Cardiac muscle cell (in vitro differentiated cells and primary cell): ENCODE measurements at places on chromosomes 3 and 15.

- DNase-seq = peak; percentile 96
Measured at GRCh38 chr3:28376424-28376823, 27.8 kb upstream of the AZI2 start.

DNA sequence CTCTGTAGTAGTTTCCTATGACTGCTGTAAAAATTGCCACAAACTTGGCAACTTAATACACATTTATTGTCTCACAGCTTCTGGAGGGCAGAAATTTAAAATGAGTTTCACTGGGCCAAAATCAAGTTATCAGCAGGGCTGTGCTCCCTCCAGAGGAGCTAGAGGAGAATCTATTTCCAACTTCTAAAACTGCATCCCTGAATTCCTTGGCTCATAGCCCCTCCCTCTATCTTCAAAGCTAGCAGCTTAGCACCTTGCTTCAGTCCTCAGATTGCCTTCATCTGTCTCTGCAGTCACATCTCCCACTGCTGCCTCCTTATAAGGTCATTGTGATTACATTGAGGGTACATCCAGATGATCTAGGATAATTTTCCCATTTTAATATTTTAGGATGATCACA is 17.8 kb upstream of the GADL1 start:
- no peak for DNase-seq

- no peak for DNase-seq
Measured at GRCh38 chr3:67291287-67292252, 293.5 kb downstream of the KBTBD8 start.

DNA sequence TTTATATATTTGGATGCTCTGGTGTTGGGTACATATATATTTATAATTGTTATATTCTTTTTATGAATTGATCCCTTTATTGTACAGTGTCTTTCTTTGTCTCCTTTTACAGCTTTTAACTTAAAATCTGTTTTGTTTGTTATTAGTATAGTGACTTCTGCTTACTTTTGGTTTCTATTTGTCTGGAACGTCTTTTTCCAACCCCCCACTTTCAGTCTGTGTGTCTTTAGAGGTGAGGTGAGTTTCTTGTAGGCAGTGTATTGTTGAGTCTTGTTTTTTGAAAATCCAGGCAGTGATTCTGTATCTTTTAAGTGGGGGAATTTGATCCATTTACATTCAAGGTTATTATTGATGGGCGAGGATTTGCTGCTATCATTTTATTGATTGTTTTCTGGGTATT is 62.0 kb downstream of the AP4E1 start:
- no peak for DNase-seq

- no peak for DNase-seq
Measured at GRCh38 chr3:71462586-71462985, 120.9 kb downstream of the FOXP1 start.

GRCh38 chr3:25782938-25783660 is at the start of gene NGLY1:
NGLY1 (minus strand) TSS chr3:25783443; CDS start chr3:25783390, 53 bp downstream.
- peak; percentile 88 for DNase-seq

GRCh38 chr3:41881233-41881821 is 80.6 kb downstream of the ULK4 start:
- peak; percentile 53 for DNase-seq

DNA sequence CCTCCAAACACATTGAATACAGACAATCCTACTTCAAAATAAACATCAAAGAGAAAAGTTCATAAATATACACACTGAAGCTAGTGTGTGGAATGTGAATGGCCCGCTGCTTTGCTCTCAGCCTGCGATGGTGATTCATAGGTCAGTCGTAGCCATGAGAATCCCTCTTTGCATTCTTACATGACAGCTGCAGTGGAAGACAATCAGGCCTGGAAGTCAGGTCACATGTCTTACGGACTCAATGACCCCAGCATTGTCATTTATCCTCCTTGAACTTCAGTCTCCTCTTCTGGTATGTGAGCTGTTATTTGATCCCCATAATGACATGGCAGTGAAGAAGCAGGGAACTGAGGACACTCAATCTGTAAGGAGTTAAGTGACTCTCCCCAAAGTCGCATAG is 217.8 kb upstream of the EOMES start:
- peak; percentile 53 for DNase-seq
